Activated CD4-positive, alpha-beta memory T cell treated with anti-CD3 and anti-CD28 coated beads for 36 hours (primary cell): ENCODE measurements at places on chromosomes 13 and 19. TPM values are rescaled to one million over a fixed set of nuclear protein-coding genes. Genes with fewer than 3 reads are reported as not detected.
A peak's percentile ranks its signal among the peaks of the same experiment; 100 is the strongest.

DNA sequence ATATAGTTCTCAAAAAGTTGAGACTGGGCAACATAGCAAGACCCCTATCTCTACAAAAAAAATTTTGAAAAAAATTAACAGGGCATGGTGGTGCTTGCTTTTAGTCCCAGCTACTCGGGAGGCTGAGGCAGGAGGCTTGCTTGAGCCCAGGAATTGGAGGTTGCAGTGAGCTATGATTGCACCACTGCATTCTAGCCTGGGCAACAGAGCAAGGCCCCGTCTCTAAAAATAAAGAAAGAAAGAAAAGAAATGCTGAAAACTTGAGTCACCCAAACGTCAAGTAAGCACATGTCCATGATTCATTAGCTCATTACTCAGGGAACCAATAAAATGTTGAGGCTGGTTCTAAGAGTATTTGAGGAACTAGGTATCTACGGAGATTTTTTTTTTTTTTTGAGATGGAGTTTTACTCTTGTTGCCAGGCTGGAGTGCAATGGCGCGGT is 33.9 kb upstream of the SEMA6B start:
- no peak for DNase-seq
- peaks cover 44% of the 10 kb centered on the region for H3K27me3 ChIP-seq
- H3K4me1 ChIP-seq, result peaks cover 7% of the 10 kb centered on the region
- no peak overlapping the region for H3K27ac ChIP-seq
- H3K4me3 ChIP-seq, result no peak overlapping the region

DNA sequence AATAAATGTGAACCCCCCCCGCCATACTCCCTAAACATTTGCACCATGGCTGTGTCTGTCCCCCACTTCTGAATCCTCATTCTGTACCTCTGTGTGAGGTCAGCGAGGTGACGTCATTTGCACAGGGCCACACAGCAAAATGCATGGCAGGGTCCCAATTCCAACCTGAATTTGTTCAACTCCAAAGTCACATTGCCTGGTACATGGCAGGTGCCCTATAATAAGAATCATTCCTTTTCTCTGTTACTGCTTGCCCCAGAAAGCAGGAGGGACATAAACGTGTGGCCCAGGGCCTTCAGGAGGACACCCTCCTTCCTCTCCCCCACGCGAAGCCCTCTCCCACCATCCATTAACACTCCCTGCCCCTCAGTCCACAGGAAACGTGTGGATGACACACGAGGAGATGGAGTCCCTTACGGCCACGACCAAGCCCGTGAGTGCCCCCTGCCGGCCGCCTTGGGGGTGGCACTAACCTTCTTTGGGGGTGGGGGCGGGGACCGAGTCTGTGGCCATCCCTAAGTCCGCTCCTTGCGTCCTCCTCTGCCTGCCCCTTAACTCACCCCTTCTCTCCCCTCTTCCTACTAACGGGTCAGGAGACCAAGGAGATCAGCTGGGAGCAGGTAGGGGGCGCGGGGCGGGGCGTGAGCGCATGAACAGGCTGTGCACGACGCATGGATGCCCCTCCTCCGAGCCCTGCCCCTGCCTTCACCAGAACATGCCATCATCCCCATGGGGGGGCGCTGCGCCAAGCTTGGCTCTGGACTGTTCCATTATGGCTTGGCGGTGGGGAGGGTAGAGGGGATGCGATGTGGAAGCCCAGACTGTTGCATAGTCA is 9.4 kb downstream of the HRC start:
- H3K36me3 ChIP-seq, result no peaks in the 10 kb centered on the region
- no peak overlapping the region for H3K27ac ChIP-seq
- peaks cover 30% of the 10 kb centered on the region for H3K4me1 ChIP-seq

DNA sequence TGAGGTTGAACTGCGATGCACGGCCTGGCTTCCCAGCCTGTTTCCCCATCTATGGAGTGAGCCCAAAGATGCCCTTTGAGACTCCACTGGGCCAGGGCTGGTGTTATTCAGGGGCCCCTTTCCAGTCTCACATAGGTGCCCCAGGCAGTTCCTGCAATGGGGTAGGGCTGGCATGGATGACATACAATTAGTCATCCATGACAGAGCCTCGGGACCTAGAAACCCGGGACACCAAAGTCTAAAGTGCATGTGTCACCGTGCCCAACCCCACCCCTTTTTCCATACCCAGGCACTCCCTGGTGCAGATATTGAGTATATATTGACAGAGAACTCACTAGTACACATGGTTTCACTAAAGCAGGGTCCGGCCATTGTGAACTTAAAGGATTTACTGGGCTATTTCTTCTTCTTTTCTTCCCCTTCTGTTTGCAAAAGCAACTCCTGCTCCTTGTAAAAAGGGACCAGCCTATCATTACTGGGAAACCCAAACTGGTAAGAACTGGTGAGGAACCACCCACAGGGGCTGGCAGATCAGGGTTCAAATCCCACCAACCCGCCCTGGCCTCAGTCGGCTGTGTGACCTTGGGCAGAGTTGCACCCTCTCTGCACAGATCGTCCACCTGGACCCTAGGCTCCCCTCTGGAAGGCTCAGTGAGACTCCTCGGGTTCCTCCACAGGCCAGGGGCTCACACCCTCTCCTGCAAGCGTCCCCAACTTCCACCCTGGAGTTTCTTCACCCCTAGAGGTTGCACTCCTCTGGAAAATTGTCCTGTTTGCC is 2.7 kb downstream of the B3GNT3 start:
- no peak overlapping the region for H3K4me3 ChIP-seq
- H3K36me3 ChIP-seq, result no peaks in the 10 kb centered on the region
- peaks cover 41% of the 10 kb centered on the region for H3K4me1 ChIP-seq
- DNase-seq, result peak; percentile 86

DNA sequence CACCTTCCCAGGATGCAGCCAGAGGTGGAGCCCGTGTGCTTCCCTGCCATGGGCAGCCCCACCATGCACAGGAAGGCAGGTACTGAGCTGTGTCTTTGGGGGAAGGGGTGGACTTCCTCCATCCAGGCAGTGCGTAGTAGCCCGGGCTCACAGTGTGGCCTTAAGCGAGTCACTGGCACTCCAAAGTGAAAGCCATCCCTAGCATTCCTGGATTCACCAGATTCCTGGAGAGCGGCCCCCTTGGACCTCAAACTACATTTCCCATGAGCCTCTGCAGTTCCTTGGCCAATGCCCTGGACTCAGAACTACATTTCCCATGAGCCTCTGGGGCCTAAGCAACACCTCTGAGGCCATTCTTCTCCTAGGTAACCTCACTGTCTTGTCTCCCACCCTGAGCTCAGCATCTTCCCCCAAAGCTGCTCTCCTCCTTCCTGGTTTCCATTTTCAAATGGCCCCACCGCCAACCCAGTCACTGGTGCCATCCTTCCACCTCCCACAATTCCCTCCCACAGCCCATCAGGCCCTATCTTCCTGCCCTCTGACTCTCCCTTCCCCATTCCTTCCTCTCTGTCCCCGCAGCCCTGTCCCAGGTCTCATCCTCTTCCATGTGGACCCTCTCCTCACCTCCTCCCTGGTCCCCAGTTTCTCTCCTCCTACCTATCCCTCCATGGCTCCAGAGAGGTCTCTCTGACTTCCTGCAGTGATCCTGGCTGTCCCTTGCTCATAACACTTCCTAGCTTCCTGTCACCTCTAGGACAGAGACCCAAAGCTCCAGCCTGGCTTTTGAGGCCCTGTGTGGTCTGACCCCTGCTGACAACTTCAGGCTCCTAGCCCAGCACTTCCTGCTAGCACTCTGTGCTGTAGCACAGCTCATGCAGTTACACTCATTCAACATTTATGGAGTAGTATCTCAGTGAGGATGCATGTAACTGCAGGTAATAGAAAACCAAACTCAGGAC is at the start of gene C19orf81:
Gene C19orf81, plus strand, starts transcription at position 13 of the 959 bp plus-strand sequence. Its CDS starts 0 bp downstream, at position 13.
- peaks cover 33% of the 10 kb centered on the region for H3K27me3 ChIP-seq
- H3K4me3 ChIP-seq, result no peak within 1 kb of the TSS
- DNase-seq, result no peak
- H3K4me1 ChIP-seq, result no peaks in the 10 kb centered on the region
- no peak within 1 kb of the TSS for H3K27ac ChIP-seq
- H3K36me3 ChIP-seq, result no peaks in the 10 kb centered on the region

GRCh38 chr13:78868991-78869390 is 210.0 kb upstream of the OBI1 start:
- no peak for DNase-seq
- H3K4me3 ChIP-seq, result no peak overlapping the region
- H3K4me1 ChIP-seq, result no peaks in the 10 kb centered on the region
- H3K27me3 ChIP-seq, result peaks cover 2% of the 10 kb centered on the region
- H3K36me3 ChIP-seq, result no peaks in the 10 kb centered on the region

- no peaks in the 10 kb centered on the region for H3K36me3 ChIP-seq
- no peak overlapping the region for H3K4me3 ChIP-seq
- H3K27me3 ChIP-seq, result peaks cover 2% of the 10 kb centered on the region
- H3K27ac ChIP-seq, result no peak overlapping the region
Observed at GRCh38 chr13:73324842-73325722, 266.3 kb downstream of the KLF5 start.

- no peak overlapping the region for H3K4me3 ChIP-seq
- no peak for DNase-seq
- H3K27ac ChIP-seq, result no peak overlapping the region
- H3K27me3 ChIP-seq, result no peaks in the 10 kb centered on the region
- no peaks in the 10 kb centered on the region for H3K36me3 ChIP-seq
- no peaks in the 10 kb centered on the region for H3K4me1 ChIP-seq
Observed at GRCh38 chr13:80037505-80037888, 303.4 kb downstream of the SPRY2 start.

DNA sequence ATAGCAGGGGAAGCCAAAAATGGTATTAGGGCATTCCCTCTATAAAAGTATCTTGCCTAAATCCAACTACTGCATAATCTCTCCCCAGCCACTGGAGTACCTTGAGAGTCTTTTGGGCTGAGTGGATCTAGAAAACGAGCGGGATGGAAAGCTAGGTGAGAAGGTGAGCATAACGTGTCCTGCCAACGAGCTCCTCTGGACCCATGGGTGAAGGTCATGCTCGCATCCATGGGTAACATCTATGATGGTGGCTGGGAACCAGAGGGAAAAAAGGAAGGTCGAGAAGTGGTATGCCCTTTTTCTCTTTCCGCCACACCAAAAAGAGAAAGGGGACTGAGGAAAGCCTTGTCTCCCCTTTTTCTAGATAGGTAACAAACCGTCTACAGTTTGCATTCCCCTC is 63.0 kb downstream of the ZNF208 start:
- H3K4me1 ChIP-seq, result no peaks in the 10 kb centered on the region
- no peaks in the 10 kb centered on the region for H3K27me3 ChIP-seq
- H3K4me3 ChIP-seq, result no peak overlapping the region
- no peak overlapping the region for H3K27ac ChIP-seq
- peaks cover 17% of the 10 kb centered on the region for H3K36me3 ChIP-seq

DNA sequence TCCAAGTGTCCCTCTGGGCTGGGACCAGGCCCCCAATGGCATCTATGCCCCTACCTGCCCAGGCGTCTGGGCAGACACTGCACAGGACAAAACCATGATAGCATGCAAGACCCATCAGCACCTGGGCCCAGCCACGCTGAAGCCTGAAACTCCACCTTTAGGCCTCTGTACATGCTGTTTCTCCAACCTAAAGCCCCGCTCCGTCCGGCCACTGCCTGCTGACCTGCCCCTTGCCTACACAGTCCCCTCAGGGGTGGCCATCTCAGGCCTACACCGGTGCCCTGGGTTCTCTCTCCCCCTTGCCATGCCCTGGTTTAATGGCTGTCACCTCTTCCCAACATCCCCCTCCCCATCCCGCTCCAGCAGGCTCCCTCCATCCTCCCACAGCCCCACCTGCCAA is 15.3 kb downstream of the GJA3 start:
- no peak for DNase-seq
- peaks cover 3% of the 10 kb centered on the region for H3K4me1 ChIP-seq
- H3K27me3 ChIP-seq, result peaks cover 50% of the 10 kb centered on the region
- H3K27ac ChIP-seq, result no peak overlapping the region

DNA sequence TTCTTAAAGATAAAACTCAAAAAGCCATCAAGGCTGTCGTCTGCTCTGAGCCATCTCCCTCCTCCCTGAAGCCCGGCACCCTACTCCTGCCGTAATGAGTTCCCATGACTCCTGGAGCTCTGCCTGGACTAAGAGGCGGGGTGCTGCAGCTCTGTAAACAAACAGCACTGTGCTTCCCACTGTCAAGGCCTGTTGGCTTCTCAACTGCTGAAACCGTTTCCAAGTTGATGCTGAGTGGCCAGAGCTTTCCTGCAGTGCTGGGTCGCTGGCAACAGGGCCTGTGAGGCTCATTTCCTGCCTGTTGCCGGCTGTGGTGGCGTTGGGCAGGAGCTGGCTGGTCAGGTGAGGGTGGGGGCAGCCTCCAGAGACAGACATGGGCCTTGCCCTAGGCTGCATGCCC is 26.7 kb upstream of the ISYNA1 start:
- H3K27ac ChIP-seq, result peak overlapping the region; percentile 38
- H3K4me1 ChIP-seq, result peaks cover 9% of the 10 kb centered on the region
- H3K27me3 ChIP-seq, result no peaks in the 10 kb centered on the region
- H3K4me3 ChIP-seq, result no peak overlapping the region
- no peak for DNase-seq
- H3K36me3 ChIP-seq, result peaks cover 17% of the 10 kb centered on the region

- H3K36me3 ChIP-seq, result no peaks in the 10 kb centered on the region
- peak; percentile 49 for DNase-seq
- no peaks in the 10 kb centered on the region for H3K27me3 ChIP-seq
- H3K4me3 ChIP-seq, result no peak overlapping the region
- H3K27ac ChIP-seq, result no peak overlapping the region
Observed at GRCh38 chr13:108326309-108326708, 56.8 kb downstream of the TNFSF13B start.

DNA sequence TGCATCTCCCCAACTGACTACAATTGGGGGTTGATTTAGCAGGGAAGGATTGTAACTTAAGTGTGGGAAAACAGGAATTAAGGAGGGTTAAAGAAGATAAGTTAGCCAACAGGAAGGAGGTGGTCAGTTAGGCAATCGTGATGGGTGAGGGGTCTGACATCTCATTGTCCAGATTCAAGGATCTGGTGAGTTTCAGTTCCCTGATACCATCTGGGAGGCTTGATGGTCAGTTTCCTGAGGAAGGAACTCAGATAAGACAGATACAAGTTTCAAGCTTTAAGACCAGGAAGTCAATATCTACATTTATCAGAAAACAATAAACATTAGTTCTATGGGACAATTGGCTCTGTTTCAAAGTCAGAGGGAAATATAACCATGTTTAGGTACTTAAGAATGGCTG is 601.8 kb downstream of the SLITRK6 start:
- no peaks in the 10 kb centered on the region for H3K4me1 ChIP-seq
- no peaks in the 10 kb centered on the region for H3K36me3 ChIP-seq
- no peak overlapping the region for H3K4me3 ChIP-seq
- no peak overlapping the region for H3K27ac ChIP-seq
- DNase-seq, result no peak

GRCh38 chr13:58369936-58370335 is 738.4 kb downstream of the PCDH17 start:
- H3K27ac ChIP-seq, result no peak overlapping the region
- no peaks in the 10 kb centered on the region for H3K4me1 ChIP-seq
- H3K36me3 ChIP-seq, result no peaks in the 10 kb centered on the region
- no peak for DNase-seq

GRCh38 chr13:44763615-44764301 is 187.6 kb upstream of the TSC22D1 start:
- peaks cover 19% of the 10 kb centered on the region for H3K4me1 ChIP-seq
- H3K4me3 ChIP-seq, result no peak overlapping the region
- H3K36me3 ChIP-seq, result no peaks in the 10 kb centered on the region
- no peak overlapping the region for H3K27ac ChIP-seq

GRCh38 chr13:40316301-40316700 is 350.1 kb downstream of the FOXO1 start:
- no peaks in the 10 kb centered on the region for H3K36me3 ChIP-seq
- H3K4me1 ChIP-seq, result peaks cover 60% of the 10 kb centered on the region
- H3K27ac ChIP-seq, result peak overlapping the region; percentile 77
- no peaks in the 10 kb centered on the region for H3K27me3 ChIP-seq

GRCh38 chr13:93736909-93737308 is 510.3 kb downstream of the GPC6 start:
- no peaks in the 10 kb centered on the region for H3K4me1 ChIP-seq
- H3K36me3 ChIP-seq, result no peaks in the 10 kb centered on the region
- DNase-seq, result no peak
- no peaks in the 10 kb centered on the region for H3K27me3 ChIP-seq

Gene CEACAM3
- total RNA-seq, result not detected

Gene DLL3
- total RNA-seq, result 0.67 TPM

Gene LRRC63
- 0.63 TPM for total RNA-seq

Gene LAIR1
- 5.7 TPM for total RNA-seq

Gene LILRA1
- not detected for total RNA-seq
